ENCODE measurements at places on chromosomes 1 and 21. TPM values are rescaled to one million over a fixed set of nuclear protein-coding genes. Genes with fewer than 3 reads are reported as not detected.

Gene LAX1
- under 0.01 TPM for total RNA-seq

Gene TOMM40L
- 15.9 TPM for total RNA-seq

Gene GABPA
- total RNA-seq = 27.3 TPM

Gene ZNF692
- total RNA-seq = 12.2 TPM

Gene MRPL39
- total RNA-seq = 51.8 TPM

Gene GCSAML
- not detected for total RNA-seq

Gene FCN3
- not detected for total RNA-seq

Gene CYP4A22
- total RNA-seq = not detected

Gene NTMT2
- not detected for total RNA-seq

Gene IVL
- not detected for total RNA-seq

Gene RGL1
- total RNA-seq = 38.3 TPM

All from epithelial cell of umbilical artery (primary cell).